ENCODE measurements at places on chromosomes 1 and 21. TPM values are rescaled to one million over a fixed set of nuclear protein-coding genes. Genes with fewer than 3 reads are reported as not detected.

GRCh38 chr1:12040457-12041051 is 21.3 kb downstream of the MIIP start:
- H3K27ac ChIP-seq = no peak overlapping the region
- no peaks in the 10 kb centered on the region for H3K36me3 ChIP-seq
- H3K4me3 ChIP-seq = no peak overlapping the region
- peaks cover 13% of the 10 kb centered on the region for H3K4me1 ChIP-seq

DNA sequence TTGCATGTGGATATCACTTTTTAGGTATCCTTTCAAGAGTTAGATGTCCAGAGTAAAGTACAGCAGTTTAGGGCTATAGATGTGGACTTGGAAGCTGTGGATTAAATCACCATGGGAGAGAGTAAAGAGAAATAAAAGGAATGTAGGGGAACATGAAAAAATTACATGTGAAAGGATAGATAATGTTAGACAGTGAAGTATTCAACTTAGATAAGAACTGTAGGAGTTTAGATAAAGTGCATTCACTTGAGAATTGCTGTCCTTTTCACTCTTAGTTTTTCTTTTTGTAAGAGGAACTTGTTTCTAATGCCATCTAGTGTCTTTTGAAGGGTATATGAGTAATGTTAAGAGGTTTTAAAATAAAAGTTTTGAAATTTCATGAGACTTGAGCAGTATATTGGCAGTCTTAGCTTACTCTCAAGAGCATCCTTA is 40.1 kb downstream of the MAST2 start:
- peaks cover 13% of the 10 kb centered on the region for H3K4me1 ChIP-seq
- no peak overlapping the region for H3K4me3 ChIP-seq
- H3K36me3 ChIP-seq = peaks cover 6% of the 10 kb centered on the region
- DNase-seq = no peak

- H3K27me3 ChIP-seq = peaks cover 44% of the 10 kb centered on the region
- peaks cover 4% of the 10 kb centered on the region for H3K4me1 ChIP-seq
- H3K4me3 ChIP-seq = peak overlapping the region; percentile 48
- no peak for DNase-seq
Measured at GRCh38 chr1:167043752-167044488, 46.3 kb downstream of the GPA33 start.

DNA sequence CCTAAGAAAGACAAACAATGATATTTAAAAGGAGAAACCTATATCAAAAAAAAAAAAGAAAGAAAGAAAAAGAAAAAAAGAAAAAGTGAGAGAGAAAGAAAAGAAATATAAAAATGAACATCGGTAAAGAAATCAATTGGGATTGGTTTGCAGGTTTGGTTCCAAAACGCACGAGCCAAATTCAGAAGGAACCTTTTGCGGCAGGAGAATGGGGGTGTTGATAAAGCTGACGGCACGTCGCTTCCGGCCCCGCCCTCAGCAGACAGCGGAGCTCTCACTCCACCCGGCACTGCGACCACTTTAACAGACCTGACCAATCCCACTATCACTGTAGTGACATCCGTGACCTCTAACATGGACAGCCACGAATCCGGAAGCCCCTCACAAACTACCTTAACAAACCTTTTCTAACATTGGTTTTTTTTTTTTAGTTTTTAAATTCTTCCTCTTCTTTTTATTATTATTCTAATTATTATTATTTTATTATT is 11.7 kb downstream of the LHX9 start:
- peak overlapping the region; percentile 57 for H3K4me3 ChIP-seq
- no peaks in the 10 kb centered on the region for H3K36me3 ChIP-seq
- peaks cover 5% of the 10 kb centered on the region for H3K4me1 ChIP-seq
- H3K27me3 ChIP-seq = peaks cover 82% of the 10 kb centered on the region

- no peaks in the 10 kb centered on the region for H3K27me3 ChIP-seq
- no peak for DNase-seq
- no peaks in the 10 kb centered on the region for H3K36me3 ChIP-seq
- no peak overlapping the region for H3K4me3 ChIP-seq
- peaks cover 7% of the 10 kb centered on the region for H3K4me1 ChIP-seq
- H3K27ac ChIP-seq = no peak overlapping the region
Measured at GRCh38 chr1:235998812-235999211, 66.1 kb downstream of the NID1 start.

The CYP4A22 gene
- total RNA-seq = not detected

Measured in mesothelial cell of epicardium (in vitro differentiated cells).